ENCODE measurements at places on chromosomes 4 and X.

DNA sequence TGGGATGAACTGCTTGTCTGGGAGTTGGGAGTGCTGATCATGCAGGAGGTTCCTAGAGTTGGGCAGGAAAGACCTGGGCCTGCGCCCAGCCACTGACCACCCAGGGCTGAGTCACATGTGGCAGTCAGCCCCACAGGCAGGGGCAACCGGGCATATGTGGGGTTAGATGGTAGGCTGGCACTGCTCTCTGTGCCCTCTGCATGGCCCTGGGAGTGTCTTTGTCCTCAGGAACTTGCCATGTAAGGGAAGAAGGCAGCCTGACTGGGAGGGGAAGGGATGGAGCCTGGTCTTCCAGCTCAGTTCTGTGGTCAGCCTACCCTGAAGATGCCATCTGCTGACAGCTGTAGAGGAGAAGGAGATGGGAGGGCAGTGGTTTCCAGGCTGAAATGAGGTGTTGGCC lies 70.2 kb upstream of the EFNB1 start:
- no peak overlapping the region for H3K4me3 ChIP-seq
- no peak overlapping the region for H3K27ac ChIP-seq
- DNase-seq: no peak

- H3K4me3 ChIP-seq: no peak overlapping the region
- H3K36me3 ChIP-seq: no peaks in the 10 kb centered on the region
- H3K27ac ChIP-seq: no peak overlapping the region
- no peak for DNase-seq
- peaks cover 7% of the 10 kb centered on the region for H3K4me1 ChIP-seq
- no peaks in the 10 kb centered on the region for H3K27me3 ChIP-seq
Observed at GRCh38 chrX:39854772-39855747, 242.7 kb downstream of the BCOR start.

- no peaks in the 10 kb centered on the region for H3K36me3 ChIP-seq
- H3K4me1 ChIP-seq: no peaks in the 10 kb centered on the region
Observed at GRCh38 chr4:156559346-156559745, 412.3 kb downstream of the PDGFC start.

GRCh38 chr4:170777663-170778062 lies 687.9 kb upstream of the AADAT start:
- H3K36me3 ChIP-seq: no peaks in the 10 kb centered on the region
- H3K27me3 ChIP-seq: no peaks in the 10 kb centered on the region
- H3K4me1 ChIP-seq: no peaks in the 10 kb centered on the region
- no peak for DNase-seq
- H3K4me3 ChIP-seq: no peak overlapping the region

DNA sequence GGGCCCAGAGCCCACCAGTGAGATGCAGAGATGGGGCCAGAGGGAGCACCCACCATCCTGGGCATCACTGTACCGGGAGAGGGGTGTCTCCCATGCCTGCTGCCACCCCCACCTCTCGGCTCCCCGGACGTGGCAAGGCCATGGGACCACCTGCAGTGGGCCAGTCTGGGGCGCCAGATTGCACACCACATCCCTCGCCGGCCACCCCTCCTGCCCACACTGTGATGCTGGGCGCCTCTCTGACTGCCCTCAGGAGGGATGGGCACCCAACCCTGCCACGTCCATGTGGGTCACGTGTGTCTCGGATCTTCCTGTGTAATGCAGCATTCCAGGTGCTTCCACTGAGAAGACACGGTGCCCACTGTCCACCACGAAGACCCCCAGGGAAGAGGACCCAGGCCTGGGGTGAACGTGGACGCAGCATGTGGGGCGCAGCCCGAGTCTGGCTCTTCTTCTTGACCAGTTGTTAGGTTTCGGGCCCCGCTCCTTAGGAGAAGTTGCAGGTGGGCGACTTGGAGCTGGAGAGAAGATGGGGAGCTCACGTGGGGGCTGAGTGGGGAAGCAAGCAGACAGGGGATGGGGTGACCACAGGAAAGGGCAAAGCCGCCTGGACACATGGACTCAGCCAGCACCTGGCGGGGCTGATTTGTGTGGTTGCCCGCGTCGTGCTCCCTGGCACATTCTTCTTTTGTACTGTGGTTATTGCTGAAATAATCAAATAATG lies 47.7 kb downstream of the ZFYVE28 start:
- no peaks in the 10 kb centered on the region for H3K27me3 ChIP-seq
- DNase-seq: no peak
- H3K4me1 ChIP-seq: no peaks in the 10 kb centered on the region
- no peak overlapping the region for H3K4me3 ChIP-seq
- no peak overlapping the region for H3K27ac ChIP-seq

DNA sequence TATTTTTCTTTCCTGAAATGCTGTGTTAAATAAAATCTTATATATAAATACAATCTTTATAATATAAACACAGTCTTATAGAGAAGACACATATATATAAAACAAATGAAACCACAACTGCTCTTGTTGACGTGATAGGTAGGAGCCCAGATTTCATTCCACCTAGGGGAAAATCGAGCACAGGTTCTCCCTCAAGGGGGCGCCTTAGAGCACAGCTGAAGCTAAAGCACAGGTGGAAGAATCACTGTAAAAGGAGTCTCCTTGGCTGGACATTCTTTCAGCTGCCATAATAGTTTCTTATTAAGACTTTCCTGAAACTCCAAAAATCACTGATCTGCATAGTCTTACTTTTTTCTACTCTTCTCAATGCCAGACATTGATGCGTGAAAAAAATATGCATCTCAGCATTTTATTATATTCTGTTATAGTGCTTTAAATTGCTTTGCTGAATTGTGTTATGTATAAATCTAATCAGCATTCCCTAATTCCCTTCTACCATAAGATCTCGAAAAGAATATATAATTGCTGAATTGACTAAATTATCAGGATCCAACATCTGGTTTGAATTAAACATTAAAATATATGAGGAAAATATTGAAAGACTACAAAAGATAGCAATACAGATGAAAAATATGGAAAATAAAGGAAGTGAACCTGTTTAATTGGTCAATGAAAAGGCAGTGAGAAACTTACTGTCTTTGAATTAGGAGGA lies 25.5 kb upstream of the RXFP1 start:
- no peak overlapping the region for H3K4me3 ChIP-seq
- no peaks in the 10 kb centered on the region for H3K36me3 ChIP-seq
- no peaks in the 10 kb centered on the region for H3K4me1 ChIP-seq
- H3K27ac ChIP-seq: no peak overlapping the region
- no peaks in the 10 kb centered on the region for H3K27me3 ChIP-seq

DNA sequence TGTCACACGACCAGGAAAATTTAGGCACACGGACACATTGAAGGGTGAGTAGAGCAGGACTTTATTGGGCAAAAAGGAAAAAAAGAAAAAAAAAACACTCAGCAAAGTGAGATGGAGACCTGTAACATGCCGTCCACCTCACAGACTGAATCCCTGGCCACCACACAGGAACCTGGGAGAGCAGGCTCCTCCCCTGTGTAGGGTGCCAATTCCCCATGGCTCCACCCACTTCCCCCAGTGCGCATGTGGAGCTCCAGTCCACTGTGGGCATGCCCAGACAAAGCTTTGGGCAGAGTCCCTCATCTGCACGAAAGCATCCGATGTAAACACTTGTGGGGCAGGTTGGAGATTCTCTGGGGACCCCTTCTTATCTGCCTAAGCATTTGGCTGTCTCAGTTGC lies 23.6 kb upstream of the CBR4 start:
- H3K27ac ChIP-seq: no peak overlapping the region
- no peaks in the 10 kb centered on the region for H3K36me3 ChIP-seq
- no peak for DNase-seq
- H3K4me1 ChIP-seq: peaks cover 2% of the 10 kb centered on the region

DNA sequence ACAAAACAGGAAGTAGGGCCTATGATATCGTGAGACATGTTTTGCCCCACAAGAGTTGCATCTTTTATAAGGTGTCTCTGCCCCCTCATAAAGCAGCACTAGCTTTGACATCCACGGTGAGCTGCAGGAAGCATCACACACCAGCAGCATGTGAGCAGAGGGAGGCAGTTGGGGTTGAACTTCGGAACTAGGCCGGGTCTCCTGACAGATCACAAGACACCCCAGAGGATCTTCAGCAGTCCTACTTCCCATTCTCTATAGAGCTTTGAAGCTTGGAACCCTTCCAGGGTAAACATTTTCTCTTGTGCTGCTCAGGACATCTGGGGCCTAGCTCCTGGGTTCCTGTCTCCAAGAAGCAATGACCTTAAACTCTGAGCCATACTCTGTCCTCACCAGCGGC lies 27.5 kb downstream of the YY2 start:
- no peak overlapping the region for H3K27ac ChIP-seq
- H3K4me1 ChIP-seq: no peaks in the 10 kb centered on the region
- DNase-seq: no peak
- no peaks in the 10 kb centered on the region for H3K27me3 ChIP-seq

All from mesendoderm (in vitro differentiated cells).